ENCODE measurements at places on chromosomes 7 and 10. TPM values are rescaled to one million over a fixed set of nuclear protein-coding genes. Genes with fewer than 3 reads are reported as not detected.

DOCK4 gene
- total RNA-seq, result 365 TPM

NUTM2B gene
- total RNA-seq, result 0.27 TPM

IRF5 gene
- 1.4 TPM for total RNA-seq

CHCHD3 gene
- 117 TPM for total RNA-seq

TMEM213 gene
- not detected for total RNA-seq

OR2A42 gene
- not detected for total RNA-seq

OR13A1 gene
- total RNA-seq, result not detected

KIF11 gene
- 83.2 TPM for total RNA-seq

MSMB gene
- not detected for total RNA-seq

PNLIPRP3 gene
- not detected for total RNA-seq

PUS7 gene
- 56.1 TPM for total RNA-seq

MNX1 gene
- not detected for total RNA-seq

TYW1B gene
- total RNA-seq, result 2.4 TPM

HEPACAM2 gene
- not detected for total RNA-seq

CTAGE4 gene
- total RNA-seq, result 1.1 TPM

HKDC1 gene
- 0.93 TPM for total RNA-seq

ANKRD22 gene
- not detected for total RNA-seq

INMT gene
- not detected for total RNA-seq

MRPL32 gene
- total RNA-seq, result 90.7 TPM

IGF2BP3 gene
- 196 TPM for total RNA-seq

PHKG1 gene
- 0.27 TPM for total RNA-seq

NEUROG3 gene
- not detected for total RNA-seq

CREB5 gene
- 5.9 TPM for total RNA-seq

ADAMTS14 gene
- not detected for total RNA-seq

ACSM6 gene
- total RNA-seq, result not detected

RAPGEF5 gene
- total RNA-seq, result 140 TPM

RBP3 gene
- total RNA-seq, result not detected

PARP12 gene
- 59.9 TPM for total RNA-seq

GIMAP5 gene
- 8.9 TPM for total RNA-seq

EMX2 gene
- total RNA-seq, result 0.07 TPM

PLXNA4 gene
- total RNA-seq, result 36.0 TPM

NUDT13 gene
- 1.6 TPM for total RNA-seq

ZP3 gene
- 0.53 TPM for total RNA-seq

Measured in thoracic aorta endothelial cell (primary cell).